Stimulated activated CD8-positive, alpha-beta memory T cell treated with anti-CD3 and anti-CD28 coated beads, Interleukin-7, amount 100 ng/mL, for 1 hour (primary cell): ENCODE measurements at places on chromosomes 1 and 21.

- DNase-seq, result no peak
Measured at GRCh38 chr1:207789792-207790787, 38.2 kb downstream of the CD46 start.

GRCh38 chr1:200305806-200306205, 104.0 kb downstream of the ZNF281 start:
- no peak for DNase-seq

DNA sequence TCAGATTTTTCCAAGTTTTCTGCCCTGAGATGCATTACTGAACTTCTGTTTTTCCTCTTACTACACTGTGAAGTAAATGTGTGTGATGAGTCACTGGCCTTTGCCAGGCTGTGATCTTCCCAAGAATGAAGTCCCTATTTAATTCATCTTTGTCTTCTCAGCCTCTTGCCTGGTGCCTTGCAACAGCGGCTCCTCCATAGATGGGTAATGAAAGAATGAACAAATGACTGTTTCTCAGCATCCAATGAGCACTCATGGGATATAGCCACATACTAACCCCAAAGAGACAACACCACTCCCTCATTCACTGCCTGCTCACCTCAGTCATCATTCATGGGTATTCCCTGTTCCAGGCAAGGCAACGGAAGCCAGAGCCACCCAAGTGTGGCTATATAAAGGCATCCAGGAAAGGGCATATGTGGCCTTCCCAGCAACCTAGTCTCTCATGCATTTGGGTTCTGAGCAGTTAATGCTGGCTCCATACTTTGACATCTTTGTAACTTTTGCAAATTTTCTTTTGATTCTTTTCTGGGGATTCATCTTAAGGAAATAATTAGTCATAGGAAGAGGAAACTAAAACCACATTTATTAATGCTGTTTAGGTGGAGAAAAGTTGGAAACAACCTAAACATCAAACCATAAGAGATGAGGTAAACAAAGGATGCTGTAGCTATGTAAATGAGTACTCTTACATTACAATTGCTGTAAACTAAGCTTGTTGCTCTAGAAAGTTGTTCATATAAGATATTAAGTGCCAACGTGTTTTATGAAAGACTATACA, 71.9 kb downstream of the HIVEP3 start:
- no peak for DNase-seq

- DNase-seq, result no peak
Measured at GRCh38 chr1:97051823-97052222, 330.2 kb downstream of the PTBP2 start.

DNA sequence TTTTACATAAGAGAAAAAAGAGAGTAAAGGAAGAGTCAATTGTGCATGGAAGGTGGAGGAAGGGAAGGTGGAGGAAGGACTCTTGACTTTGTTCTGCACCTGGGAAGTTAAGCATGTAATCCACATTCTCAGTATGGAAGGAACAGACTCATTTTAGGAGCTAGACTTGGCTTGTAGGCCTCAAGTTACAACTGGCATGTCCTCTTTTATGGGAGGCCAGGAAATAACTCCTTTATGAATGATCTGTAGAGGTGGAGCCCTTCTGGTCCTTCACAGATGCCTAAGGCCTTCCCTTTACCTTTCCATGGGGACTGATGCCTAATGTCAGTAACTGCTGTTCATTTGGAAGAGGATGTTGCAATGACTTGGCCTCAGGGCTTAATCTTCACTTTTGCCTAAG, 29.4 kb upstream of the CCSAP start:
- DNase-seq, result no peak

DNA sequence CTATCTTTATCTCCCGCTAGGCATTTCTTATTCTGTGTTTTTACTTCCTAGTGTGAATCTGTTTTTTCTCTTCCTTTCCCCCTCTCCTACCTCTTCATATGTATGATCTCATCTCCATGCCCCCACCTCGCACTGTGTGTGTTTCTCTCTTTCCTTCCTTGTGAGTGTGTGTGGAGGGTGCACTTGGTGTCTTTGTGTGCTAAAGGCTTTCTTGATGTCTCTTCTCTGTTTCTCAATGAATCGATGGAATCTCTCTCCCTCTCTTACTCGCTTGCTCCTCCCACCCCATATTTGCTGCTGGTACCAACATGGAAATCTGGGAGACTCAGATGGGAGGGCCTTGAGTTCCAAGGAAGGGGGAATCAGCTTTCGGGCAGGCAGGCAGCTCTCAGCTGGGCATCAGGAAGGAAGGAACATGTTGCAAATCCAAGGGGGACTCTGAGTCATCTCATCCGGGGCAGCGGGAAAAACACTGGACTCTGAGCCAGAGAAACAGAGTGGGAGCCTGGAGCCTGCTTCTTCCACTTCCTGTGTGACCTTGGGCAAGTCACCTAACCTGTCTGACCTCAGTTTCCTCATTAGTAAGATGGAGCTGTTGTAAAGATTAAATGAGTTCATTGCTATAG, 147.5 kb downstream of the PTPRU start:
- no peak for DNase-seq

DNA sequence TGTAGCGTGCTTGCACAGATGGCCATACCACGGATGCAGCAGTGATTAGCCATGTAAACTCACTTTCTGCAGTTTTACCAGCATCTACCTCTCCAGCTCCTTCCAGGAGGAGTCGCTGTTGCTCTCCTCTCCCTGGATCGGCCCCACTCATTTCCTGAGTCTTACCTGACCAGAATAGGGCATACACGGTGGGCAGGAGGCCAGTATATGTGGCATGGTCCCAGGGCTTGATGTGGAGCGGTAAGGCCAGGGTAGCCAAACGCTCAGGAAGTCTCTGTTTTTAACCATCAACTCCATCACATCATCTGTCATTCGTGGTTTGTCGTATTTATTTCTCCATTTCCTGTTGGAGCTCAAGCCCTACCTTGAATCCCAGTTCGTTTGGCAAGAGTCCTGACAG, 163.4 kb upstream of the USP24 start:
- DNase-seq, result no peak

GRCh38 chr1:40844887-40845878, 17.0 kb downstream of the CITED4 start:
- no peak for DNase-seq

- DNase-seq, result no peak
Measured at GRCh38 chr1:156704930-156705320, 458 bp downstream of the CRABP2 start.

GRCh38 chr1:205950826-205951549, 7.7 kb upstream of the SLC26A9 start:
- no peak for DNase-seq

DNA sequence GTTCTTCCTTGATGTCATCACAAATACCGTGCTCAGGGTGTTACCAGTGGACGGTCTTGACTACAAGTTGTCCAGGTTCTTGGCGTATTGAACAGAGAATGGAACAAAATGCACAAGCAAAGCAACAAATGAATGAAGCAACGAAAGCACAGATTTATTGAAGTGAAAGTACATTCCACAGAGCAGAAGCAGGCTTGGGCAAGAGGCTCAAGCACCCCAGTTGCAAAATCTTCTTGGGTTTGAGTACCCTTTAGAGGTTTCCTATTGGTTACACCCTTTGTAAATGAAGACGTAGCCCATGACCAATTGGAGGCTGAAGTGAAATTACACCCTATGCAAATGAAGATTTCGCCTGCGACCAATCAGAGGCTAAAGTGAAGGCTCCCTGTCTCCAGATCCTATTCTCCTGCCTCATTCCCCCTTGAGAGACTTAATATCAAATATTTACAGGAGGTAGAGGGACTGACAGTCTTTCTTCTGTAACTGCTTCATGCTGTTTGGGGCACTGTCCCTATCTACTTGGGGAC, 38.3 kb downstream of the YY1AP1 start:
- no peak for DNase-seq

DNA sequence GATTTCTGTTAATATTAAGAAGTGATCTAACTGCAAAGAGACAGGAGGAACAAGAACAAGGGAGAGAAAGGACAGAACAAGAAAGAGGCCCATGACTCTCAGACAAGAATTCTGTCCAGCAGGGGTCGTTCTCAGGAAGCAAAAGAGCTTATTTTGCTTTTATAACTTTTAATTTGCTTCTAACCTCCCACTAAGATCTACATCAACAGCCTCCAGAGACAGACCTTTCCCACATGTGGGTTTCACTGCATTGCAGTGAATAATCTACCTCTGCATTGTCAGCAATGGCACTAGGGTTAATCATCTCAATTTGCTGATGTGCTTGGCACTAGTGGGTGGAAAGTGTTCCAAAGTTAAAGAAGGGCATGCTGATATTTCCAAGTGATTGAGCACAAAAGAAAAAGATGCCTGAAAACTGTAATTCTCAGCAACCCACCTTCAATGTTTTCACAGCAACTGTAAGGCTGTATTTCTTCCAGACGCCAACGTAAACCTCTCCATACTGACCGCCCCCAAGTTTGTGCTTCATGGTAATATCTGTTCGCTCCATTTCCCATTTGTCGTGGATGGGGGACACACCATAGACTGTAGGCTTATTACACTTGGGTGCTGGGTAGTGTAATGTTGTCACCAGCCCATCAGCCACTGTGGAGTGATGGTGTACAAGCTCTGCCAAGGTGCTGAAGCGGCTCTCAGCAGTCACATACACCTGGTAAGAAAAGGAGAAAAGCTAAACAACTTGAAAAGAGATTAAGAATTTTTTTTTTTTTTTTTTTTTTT, 39.5 kb downstream of the TOR3A start:
- DNase-seq, result no peak

GRCh38 chr1:108130794-108131193, 69.3 kb downstream of the SLC25A24 start:
- no peak for DNase-seq

- no peak for DNase-seq
Measured at GRCh38 chr1:170620164-170620563, 43.8 kb upstream of the PRRX1 start.

DNA sequence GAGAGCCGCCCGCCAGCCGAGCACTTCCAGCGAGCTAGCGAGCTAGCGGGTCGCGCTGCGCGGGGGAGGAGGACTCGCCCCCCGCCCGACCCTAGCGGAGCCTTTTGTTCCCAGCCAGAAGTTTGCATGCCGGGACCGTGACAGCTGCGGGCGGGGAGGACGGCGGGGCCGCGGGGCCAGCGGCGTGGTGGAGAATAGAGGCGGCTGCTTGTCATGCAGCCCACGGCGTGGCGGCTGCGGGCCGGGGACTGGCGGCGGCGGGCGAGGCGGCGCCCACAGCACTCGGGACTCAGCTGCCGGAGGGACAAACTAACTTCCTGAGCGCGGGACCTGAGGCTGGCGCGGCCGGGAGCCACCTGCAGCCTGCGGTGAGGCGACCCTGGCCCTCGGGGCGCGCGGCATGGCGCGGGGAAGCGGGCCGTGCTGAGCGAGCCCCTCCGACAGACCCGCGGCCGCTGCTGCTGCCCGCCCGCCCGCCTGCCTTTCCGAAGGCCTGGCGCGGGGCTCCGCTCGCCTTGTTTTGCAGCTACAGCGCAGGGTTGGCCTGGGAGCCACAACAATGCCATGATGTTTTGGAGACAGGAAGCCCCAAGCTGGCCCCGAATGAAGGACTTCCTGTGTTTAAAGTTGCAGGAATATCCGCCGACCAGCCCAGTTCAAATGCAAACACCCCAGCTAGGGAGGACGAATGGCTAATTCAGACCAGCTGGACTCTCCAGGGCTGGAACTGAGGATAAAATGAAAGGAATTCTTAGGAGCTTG, 82.2 kb upstream of the BMP8A start:
- DNase-seq, result no peak

DNA sequence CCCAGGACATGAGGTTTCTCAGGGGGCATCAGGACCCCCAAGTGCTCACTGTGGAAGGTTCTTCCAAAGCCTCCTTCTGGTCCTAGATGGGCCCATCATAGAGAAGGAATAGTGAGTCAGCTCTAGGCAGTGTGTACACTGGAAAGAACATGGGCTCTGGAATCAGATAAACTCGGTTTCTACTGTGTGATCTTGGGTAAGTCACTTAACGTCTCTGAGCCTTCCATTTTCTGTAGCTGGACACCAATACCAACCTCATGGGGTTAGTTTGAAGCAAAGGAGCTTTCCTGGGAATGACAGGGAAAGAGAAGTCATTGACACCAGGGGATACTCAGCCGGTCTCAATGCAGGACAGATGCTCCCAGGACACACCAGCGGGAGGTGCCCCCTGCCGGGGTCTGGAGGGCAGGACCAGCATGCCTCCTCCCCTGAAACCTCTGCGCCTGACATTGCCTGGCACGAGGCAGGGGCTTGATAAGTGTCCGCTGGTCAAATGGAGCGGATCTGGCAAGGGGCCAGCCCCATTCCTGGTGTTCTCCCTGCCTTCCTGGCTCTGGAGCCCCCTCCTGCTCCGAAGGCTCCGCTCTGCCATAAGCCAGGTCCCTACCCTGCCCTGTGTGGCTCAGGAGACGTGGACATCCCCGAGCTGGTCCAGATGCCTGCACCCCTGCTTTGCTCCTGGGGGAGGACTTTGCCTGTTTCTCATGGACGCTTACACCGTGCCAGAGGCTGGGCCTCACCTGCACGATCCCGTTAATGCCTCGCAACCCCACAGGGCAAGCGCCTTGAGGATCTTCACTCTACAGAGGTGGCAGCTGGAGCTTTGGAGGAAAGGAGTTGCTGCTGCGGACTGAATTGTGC, 52.8 kb downstream of the EDN2 start:
- no peak for DNase-seq

DNA sequence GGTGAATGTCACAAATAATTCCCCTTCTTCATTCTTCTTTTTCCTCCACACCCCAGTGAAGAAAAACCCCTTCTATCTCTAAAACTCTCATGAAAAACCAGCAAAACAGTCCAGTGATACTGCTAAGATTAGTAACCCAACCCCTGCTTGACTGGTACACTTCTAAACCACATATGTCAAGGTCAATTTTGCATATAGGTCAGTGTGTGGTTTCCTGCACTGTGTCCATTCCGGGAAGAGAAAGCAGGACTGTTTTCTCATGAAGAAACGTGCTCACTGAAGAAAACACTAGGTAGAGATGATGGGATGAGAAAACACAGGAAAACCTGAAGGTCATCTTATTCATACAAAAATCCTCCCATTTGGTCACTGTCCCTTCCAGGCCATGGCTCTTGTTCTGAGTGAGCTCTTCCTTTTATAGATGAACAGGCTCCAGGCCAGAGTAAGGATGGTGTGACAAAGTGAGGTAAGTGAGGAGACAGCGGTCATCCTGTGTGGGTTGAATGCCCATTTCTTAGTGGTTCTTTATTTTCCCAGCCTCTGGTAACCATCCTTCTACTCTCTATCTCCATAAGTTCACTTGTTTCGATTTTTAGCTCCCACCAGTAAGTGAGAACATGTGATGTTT, 122.7 kb downstream of the FASLG start:
- no peak for DNase-seq

DNA sequence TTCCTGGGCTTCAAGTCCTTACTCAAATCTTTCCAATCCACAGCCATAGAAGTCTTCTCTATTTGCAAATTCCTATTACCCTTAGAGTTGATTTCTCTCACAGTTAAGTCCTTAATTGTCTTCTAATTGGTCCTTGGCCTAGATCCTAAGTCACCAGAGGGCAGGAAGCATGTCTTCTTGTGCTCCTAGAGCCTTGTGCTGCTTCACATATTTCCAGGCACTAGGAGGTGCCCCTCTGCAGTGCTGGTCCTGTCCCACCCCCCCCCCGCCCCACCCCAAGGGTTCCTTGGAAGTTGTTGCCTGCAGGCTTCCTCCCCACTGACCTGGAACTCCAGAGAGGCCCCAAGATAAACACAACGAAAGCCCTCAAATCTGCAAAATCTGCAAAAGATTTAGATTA, 28.1 kb upstream of the TARBP1 start:
- DNase-seq, result no peak
